ENCODE measurements at places on chromosomes 11 and 22.
A peak's percentile ranks its signal among the peaks of the same experiment; 100 is the strongest.

- no peak for DNase-seq
These were observed 129.8 kb upstream of the SERPIND1 start for GRCh38 chr22:20644071-20644642.

GRCh38 chr11:19410032-19410431 lies 169.3 kb upstream of the E2F8 start:
- DNase-seq, result no peak

DNA sequence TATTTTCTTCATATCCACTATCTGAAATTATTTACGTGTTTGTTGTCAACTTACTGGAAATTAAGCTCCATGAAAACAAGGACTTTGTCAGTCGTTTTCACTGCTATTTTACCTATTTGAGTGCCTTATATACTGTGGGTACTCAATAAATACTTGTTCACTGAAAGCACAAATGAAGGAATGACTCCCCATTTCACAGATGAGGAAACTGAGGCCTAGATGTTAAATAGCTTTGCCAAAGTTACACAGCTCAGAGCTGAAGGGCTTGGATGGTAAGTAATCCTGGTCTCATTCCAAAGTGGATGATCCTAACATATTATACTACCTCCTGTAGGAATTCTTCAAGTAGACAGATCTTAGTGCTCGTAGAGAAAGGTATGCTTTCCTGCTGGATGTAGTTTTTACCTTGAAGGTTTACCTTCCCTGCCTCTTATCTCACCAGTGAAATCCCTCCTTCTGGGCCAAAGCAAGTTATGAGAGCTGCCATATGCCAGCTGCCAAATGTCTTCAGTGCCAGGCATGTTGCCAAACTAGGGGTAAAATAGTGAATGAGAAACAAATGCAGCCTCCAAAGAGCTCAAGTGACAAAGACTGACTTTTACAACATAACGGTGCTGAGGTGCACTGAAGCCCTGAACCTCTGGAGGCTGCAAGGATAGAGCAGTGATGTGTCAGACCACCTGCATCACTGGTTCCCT lies 129.7 kb downstream of the TRIM44 start:
- DNase-seq, result no peak

DNA sequence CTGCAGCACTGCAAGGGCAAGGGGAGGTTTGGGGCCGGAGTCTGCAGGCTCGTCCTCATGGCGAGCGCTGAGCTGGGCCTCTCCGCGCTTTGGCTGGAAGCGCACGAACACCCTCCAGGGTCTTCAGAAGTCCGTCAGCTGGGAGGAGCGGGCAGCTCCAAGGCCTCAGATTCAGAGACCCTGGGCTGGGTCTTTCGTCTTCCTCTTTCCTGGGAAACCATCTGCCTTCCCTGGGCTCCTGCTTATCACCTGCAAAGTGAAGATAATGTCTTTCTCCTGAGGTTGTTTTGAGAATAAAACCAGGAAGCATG lies 525.6 kb downstream of the BRD1 start:
- DNase-seq, result no peak

DNA sequence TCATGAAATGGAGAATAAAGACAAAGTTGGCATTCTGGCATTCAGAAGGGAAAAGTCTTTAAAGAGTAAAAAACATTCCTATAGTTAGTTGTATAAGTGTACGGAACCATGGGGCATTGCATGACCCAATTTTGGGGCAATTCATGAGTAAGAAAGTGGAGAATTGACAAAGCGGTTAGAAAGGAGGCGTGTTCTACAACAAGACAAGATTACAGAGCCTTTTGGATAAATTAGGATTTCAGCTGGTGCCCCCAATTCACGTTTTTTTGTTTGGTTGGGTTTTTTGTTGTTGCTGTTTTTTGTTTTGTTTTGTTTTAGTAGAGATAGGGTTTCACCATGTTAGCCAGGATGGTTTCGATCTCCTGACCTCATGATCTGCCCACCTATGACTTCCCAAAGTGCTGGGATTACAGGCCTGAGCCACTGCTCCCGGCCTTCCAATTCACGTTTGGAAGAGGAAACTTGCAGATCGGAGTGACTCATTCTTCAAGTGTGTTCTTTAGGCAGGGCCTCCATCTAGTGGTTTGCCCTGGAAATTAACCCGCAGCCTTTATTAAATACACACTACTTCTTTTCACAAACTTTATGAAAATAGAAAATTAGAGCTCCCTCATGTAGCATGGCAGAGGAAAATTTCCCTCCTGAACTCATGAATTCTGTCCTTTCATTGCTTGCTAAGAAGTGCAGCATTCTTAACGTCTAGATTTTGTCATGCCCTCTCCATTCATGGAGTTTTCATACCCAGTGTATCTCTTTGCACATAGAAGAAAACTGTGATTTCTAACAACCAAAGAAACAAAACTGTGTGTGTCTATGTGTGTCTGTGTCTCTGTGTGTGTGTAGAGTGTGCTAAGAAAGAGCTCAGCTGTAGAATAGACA lies 118.1 kb downstream of the BBOX1 start:
- peak; percentile 43 for DNase-seq

Measured in neuronal stem cell (in vitro differentiated cells).